CD4-positive, alpha-beta T cell treated with Interleukin-21 for 1 hour (primary cell): ENCODE measurements at places on chromosomes 16 and 17.

- DNase-seq, result peak; percentile 32
Observed at GRCh38 chr17:40588552-40588951, 23.3 kb upstream of the CCR7 start.

DNA sequence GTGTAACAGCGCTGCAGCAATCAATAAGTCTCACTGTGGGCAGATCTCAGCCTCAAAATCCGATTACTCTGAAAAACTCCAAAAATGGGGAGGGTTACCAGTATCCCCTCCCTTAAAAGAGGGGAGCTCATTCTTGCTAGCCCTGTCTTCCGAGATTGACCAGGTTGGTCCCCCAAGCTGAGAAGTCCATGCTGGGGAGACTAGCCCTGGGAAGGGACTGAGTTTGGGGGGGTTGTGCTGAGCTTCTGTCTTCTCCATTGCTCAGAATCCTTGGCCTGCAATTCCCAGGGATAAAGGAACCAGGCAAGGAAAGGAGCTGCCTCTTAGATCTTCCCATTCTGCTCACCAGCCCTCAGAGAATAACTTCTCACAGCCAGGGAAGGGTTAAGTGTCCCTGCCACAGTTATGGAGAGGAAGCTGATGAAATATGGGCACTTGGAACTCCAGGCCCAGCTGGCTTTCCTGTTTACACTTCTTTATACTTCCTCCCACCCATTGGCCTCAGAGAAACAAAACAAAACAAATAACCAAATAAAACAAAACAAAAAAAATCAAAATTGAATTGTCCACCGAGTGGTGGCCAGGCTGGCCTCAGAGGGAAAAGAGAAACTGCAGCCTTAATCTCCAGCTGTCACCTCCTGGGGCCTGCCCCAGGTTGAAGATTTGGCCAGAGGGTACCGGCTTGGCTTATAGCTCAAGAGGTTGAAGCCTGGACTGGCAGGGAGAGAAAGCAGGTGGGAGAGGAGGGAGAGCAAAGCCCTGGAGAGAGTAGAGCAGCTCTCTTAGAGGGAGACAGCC, 2.6 kb downstream of the HOXB3 start:
- no peak for DNase-seq

- DNase-seq, result no peak
Observed at GRCh38 chr17:61323909-61324868, 75.5 kb upstream of the TBX2 start.

- DNase-seq, result no peak
Observed at GRCh38 chr17:36535669-36536081, 888 bp downstream of the PIGW start.

DNA sequence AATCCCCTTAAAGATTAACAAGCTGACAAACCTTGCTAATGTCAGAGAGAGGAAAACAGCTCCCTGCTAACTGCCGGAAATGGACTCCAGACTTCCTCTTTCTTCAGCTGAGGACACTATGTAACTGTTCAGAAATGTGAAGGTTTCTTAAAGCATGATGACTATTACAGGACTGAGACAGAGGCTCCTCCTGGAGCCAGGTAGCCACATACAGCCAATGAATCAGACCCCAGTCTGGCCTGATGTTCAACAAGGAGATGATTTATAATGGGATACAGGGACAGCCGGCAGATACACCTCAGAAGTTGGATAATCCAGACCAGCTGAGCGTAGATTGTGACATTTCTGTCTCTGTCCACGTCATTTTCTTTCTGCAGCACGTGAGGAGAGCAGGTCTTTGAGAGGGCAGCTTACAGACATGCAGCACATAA, 216.2 kb downstream of the HS3ST3A1 start:
- no peak for DNase-seq

DNA sequence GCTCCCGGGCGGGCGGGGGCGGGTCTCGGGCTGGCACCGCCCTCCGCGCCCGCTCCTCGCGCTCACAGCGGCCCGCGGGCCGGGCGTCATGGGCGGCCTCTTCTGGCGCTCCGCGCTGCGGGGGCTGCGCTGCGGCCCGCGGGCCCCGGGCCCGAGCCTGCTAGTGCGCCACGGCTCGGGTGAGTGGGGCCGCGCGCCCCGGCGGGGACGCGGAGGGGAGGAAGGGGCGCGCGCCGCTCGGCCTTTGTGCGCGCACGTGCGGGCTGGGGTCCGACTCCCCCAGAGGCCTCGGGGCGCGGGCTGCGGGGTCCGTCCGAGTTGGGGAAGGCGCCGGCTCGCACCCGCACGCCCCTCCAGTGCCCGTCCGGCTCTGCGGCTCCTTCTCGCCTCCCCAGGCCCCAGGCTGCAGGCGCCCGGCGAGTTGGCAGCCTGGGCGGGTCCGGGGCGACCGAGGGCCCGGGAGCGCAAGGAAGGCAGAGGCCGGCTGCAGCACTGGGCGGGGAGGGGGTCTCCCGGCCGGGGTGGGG, at the start of gene NME4:
Gene NME4 (plus strand): TSS at position 65 of the 527 bp plus-strand sequence. CDS start 24 bp downstream, at position 89.
- DNase-seq, result peak; percentile 16

- no peak for DNase-seq
Observed at GRCh38 chr17:45087504-45087975, 26.4 kb downstream of the NMT1 start.

DNA sequence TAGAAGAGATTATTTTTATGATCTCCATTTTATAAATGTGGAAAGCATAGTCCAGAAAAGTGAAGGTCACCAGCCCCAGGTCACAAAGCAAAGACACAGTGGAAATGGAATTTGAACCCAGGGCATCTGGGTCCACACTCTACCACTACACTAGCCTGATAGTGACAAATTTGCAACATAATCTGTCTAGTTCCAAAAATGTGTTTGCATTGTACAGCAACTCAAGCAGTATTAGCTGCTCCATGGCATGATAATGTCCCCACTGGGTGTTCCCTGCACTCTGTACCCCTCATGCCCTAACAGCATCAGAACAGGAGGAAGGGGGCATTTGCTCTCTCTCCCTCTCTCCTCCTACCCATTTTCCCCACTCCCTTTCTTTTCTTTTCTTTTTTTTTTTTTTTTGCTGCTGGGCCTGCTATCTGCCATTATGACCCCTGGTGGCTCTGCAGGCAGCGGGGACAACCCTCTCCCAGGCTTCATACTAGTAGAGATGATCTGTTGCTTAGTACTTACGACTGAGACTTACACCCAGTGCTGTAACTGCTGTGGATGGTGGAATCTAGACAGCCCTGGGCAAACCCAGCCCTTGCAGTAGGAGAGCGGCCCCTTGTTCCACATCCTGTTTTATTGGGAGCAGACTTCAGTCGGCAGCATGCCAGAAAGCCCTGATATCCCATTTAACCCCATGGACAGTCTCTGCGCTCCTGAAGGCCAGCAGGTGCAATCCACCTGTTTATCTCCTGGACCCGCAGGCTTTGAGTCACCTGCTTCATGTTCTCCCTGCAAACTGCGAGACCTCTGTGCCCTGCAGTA, 306.3 kb downstream of the SOX9 start:
- no peak for DNase-seq

GRCh38 chr17:68646626-68647526, 45.7 kb upstream of the FAM20A start:
- no peak for DNase-seq
